ENCODE measurements at places on chromosomes 13 and 19. TPM values are rescaled to one million over a fixed set of nuclear protein-coding genes. Genes with fewer than 3 reads are reported as not detected.
A peak's percentile ranks its signal among the peaks of the same experiment; 100 is the strongest.

GRCh38 chr19:45406226-45407090, at the start of gene POLR1G:
TSS of gene POLR1G (plus strand) at chr19:45406644. CDS start at chr19:45406697, 53 bp downstream.
- DNase-seq: peak; percentile 82

- no peak for DNase-seq
Measured at GRCh38 chr19:36514012-36514612, 14.0 kb downstream of the ZNF260 start.

- DNase-seq: peak; percentile 96
Measured at GRCh38 chr13:30792285-30793000, 57.1 kb downstream of the ALOX5AP start.

- peak; percentile 65 for DNase-seq
Measured at GRCh38 chr13:95494082-95494681, 58.3 kb upstream of the CLDN10 start.

- no peak for DNase-seq
Measured at GRCh38 chr13:93409001-93409400, 182.4 kb downstream of the GPC6 start.

DNA sequence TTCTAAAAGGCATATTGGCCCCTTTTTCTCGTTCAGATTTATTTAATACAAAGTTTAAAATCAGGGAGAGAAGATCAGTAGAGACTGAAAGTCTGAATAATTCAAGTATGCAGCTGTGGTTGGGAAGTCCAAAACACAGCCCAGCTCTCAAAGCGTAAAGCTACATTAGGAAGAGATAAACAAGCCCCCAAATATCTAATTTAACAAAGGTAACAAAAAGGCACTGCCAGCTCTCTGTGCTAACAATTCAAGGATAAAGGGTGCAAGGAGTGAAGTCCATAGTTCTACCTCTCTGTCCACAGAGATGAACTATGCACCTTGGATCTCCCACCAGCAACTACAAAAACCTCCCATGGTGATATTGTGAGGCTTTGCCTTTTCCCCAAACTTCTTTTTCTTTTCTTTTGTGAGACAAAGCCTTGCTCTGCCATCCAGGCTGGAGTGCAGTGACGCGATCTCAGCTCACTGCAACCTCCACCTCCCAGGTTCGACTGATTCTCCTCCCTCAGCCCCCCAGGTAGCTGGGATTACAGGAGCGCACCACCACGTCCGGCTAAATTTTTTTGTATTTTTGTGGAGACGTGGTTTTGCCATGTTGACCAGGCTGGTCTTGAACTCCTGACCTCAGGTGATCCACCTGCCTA, 104.4 kb downstream of the LHFPL6 start:
- DNase-seq: no peak

GRCh38 chr19:8505680-8506401, 3.4 kb upstream of the PRAM1 start:
- peak; percentile 88 for DNase-seq

DNA sequence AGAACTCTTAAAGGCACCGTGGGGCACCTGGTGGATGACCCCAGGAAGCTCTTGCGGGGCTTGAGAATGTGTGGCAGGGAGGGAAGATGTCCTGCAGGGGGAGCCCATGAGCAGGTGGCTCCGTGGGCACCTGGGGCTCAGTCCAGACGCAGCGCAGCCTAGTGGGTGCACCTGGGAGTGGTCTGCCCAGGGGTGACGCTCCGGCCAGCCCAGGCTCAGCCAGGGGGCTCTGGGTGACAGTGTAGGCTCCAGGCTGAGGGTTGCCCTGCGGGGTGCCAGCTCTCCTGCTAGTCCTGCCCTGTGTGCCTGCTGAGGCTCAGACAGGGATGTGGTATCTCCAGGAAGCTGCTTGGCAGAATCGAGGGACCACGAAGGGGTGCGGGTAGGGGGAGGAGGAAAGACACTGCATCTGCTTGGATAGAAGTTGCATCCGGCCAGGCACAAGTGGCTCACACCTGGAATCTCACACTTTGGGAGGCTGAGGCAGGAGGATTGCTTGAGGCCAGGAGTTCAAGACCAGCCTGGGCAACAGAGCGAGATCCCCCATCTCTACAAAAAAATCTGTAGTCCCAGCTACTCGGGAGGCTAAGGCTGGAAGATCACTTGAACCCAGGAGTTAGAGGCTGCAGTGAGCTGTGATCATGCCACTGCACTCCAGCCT, 15.0 kb upstream of the PGLS start:
- DNase-seq: peak; percentile 79

- DNase-seq: no peak
Measured at GRCh38 chr13:51821606-51822005, 17.6 kb upstream of the DHRS12 start.

- DNase-seq: peak; percentile 69
Measured at GRCh38 chr19:13262450-13262849, 112.2 kb downstream of the IER2 start.

DNA sequence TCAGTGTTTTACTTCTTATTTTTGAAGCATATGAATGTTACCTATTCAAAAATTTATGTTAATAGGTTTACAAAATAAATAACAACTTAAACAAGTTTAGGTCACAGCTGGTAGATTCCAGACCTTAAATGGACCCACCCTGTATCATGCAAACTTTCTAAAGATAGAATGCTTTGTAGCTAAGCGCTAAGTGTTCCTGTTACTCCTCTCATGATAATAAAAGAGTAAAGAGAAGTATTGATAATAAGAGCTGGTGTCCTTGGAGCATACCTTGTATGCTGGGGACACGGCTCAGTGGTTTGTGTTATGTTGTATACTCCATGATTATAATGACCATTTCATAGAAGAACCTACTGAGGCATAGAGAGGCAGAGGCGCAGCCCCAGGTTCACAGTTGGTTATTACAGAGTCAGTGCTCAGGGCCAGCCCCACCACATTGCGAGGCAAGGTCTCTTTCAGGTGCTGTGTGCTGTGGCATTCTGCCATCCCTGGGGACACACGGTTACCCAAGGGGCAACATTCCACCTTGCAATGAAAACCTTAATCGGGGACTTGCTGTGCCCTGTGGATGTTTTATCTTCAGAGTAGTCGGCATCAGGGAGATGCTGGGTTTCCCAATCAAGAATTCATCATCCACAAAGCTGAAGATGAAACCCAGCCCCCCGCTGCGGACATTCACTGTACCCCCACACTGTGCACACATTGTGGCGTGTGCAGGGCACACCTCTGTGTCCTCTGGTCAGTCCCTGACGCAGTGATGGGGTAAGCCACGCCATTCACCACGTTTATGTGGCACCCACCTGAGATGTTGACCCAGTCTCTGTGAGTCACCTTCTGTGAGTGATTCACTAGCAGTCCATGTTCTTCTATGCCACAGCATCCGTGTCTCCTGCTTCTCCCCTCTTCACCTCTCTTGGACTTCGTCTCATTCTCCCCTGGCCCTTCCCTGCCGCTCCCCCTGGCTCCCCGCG, 186.7 kb downstream of the COL4A1 start:
- no peak for DNase-seq

GRCh38 chr13:103607995-103608394, 541.8 kb upstream of the SLC10A2 start:
- no peak for DNase-seq

Gene TNNI3
- total RNA-seq: 78.6 TPM

Gene CAPNS1
- total RNA-seq: 384 TPM

Gene TEX101
- total RNA-seq: not detected

Gene TNNT1
- 16.1 TPM for total RNA-seq

Gene PROZ
- total RNA-seq: not detected

Gene TPGS1
- total RNA-seq: 71.1 TPM
